SK-N-SH (cell line): ENCODE measurements at places on chromosomes 12 and 14.
A peak's percentile ranks its signal among the peaks of the same experiment; 100 is the strongest.

DNA sequence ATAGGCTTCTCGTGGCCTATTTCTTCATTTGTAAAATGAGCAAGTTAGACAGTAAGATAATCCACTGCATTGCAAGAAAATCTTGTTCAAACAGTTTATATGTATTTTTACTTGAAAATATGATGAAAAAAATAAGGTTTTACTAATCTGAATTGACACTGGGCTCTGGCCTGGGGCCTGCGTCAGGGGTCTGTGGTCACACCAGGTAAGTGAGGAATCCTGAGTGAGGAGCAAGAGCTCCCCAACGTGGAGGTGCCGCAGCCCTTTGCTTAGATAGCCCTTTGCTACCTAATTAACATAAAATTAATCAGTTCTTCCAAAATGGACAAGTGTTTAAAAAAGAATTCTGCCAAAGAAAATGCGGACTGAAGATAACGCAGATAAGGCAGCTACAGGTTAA, 39.1 kb upstream of the STAB2 start:
- DNase-seq = no peak

GRCh38 chr12:9344541-9344940, 136.3 kb upstream of the PZP start:
- DNase-seq = no peak

- DNase-seq = no peak
Measured at GRCh38 chr12:132481771-132482745, 7.9 kb upstream of the FBRSL1 start.

DNA sequence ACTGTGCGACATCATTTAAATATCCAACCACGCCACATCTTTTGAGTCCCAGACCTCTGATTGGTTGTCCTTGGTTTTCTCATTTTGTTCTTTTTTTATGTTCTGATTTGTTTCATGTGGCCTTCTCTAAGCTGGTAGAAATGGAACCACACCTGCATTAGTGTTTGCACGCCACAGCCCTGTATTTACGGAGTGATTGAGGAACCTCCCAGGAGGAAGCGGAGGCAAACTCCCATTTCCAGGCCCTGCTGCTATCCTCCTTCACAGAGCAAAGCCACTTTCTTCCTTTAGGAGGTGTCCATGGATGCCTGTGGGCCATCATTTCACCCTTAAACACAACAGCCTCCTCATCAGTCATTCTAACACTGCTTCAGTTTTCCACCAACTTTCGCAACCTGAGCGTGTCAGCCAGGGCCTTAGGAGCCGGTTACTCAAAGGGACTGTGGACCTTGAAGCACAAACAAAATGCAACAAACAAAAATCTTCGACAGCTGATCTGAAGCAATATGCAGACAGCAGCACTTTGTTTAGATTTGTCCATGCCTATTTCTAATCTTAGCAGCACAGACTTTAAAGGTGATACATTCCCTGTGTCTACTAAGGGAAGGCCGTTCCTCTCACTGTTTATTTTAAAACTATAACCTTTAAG, 1258.1 kb upstream of the TMEM132C start:
- DNase-seq = no peak

DNA sequence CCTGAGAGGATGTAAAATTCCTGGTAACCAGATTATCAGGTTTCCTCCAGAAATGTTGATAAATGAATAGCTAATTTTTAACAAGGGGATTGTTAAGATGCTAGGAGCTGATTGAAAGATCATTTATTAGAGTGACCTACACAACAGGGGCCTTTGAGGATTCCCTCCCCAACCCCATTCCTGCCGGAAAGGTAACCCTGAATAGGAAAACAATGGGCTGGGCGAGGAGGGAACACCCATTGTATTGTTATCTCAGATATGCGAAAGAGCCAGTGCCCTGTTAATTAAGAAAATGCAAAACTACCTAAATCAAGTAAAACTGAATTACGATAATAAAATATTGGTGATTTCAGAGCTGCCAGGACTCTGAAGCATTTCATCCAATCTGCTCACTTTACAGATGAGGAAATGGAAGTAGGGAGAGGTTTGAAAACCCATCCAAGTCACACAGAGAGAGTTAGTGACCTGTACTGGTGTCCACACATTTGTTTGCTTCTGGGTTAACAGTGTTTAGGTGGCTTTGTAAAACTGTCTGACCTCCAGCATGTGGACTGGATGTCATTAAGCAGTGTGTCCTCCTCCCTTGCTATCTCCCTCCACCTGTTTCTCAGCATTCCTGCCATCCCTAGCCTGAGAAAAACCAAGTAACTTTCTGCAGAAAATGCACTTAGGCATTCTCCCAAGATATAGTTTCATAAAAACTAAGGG, 214.8 kb downstream of the TTC6 start:
- DNase-seq = no peak

- DNase-seq = no peak
Measured at GRCh38 chr14:102802834-102803523, 25.7 kb downstream of the TRAF3 start.

- no peak for DNase-seq
Measured at GRCh38 chr14:33836203-33836899, 114.5 kb downstream of the EGLN3 start.

DNA sequence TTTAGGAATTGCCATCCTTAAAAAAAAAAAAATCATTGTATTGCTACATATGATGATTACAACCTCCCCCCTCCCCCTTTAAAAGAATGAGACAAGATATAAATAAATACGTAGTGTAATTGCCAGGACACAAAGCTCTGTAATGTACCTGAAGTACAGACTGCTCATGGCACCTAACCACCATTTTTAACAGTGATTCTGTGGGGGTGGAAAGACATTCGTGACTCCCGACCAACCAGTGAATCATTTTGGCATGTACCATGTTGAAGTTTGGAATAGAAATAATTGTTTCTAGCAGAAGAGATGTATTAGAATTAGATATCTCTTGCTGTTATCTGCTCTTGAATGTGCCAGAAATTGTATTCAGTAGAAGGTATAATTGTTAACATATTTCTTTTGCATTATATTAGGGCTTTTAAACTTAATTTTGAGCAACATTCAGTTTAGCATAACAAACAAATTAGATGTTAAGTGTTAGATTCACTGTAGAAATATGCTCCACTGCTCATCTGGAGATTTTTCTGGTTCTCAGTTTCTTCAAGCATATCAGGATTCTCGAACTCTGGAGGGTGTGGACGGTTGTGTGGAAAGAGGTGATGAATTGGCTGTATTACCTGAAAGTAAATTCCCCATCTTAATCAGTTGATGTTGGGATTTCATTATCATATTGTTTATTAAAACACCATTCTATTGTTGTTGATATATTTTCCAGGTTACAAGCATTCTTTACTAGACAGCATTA, 31.1 kb downstream of the FRS2 start:
- no peak for DNase-seq

DNA sequence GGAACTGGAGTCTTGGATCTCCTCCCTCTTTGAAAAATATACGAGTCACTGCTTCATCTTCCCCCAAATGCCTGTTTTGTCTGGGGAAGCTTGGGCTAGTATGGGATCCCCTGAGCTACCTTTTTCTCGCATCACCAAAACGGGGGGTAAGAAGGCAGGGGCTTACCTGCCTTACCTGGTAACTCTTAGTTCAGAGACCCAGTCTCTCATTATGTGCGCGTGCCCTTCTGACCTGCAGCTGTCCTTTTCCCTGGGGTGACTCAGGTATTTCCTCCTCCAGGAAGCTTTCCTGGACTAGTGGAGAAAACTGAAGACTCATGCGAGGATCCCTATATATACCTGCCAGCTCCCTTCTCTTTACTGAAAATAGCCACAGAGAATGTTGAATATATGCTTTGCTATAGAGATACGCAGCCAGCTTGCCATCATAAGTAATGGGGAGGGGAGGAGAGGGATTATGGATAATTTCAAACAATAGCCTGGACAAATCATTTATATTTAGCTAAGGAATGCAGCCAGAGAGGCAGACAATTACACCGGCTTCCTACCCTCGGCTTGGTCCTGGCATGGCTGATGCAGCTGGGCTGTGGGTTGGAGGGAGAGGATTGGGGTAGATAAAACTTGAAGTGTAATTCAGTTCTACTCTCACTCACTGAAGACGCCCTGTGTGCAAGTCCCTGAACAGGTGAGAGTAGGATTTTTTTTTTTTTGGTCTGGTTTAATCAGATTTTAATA, 1.1 kb downstream of the TSPAN9 start:
- no peak for DNase-seq

DNA sequence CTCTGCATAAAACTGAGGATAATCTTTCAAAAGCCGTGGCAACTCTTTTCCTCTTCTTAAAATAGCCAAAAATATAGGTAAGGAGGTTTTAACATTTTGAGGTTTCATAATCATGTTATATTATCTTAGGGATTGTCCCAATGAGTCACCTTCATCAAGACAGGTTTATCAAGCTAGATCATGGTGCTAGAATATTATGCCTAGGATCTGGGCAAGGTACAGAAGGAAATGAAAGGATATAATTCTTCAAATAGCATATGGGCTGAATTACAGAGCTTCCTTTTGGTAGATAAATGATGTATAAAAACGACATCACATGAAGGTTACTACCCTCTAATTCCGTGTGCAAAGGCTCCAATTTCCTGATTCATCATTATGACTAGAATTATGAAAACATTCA, 28.6 kb upstream of the TBC1D15 start:
- no peak for DNase-seq

- DNase-seq = peak; percentile 67
Measured at GRCh38 chr12:117836999-117837736, 131.6 kb downstream of the KSR2 start.

GRCh38 chr14:102517392-102518062, 8.0 kb upstream of the ANKRD9 start:
- no peak for DNase-seq

GRCh38 chr12:120206228-120206627, 5.3 kb upstream of the RPLP0 start:
- no peak for DNase-seq

DNA sequence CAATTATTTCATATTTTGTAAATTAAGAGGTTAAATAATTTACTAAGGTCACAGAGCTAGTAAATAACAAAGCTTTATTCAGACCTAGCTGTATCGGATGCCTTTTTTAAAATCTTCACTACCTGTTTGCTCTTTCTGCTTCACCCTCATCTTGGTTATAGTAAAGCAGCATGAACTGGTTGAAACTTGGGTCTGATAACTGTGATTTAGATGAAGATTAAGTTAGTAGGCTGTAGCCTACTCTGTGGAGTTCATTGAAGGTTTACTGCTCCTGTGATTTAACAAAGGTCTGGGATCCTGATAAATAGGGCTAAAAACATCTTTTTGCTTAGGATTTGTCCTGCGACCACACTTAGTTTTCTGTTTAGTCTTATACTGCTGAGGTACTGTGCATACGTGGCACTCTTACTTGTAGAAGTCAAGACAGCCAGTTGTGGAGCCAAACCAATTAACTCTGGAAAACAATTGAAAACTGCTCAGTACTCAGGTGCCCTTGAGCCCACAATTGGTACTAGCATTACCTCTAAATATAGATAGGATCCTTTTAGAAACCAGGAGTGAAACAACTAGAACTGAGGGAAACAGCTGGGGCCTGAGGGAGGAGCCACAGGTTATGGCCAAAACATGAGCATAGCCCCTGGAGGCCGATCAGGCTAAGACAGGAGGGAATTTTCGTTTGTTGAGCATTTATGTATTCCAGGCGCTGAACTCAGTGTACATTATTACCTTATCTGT, 2.3 kb downstream of the SPATS2 start:
- DNase-seq = peak; percentile 44

GRCh38 chr12:52673217-52673616, 7.0 kb downstream of the KRT1 start:
- DNase-seq = no peak

DNA sequence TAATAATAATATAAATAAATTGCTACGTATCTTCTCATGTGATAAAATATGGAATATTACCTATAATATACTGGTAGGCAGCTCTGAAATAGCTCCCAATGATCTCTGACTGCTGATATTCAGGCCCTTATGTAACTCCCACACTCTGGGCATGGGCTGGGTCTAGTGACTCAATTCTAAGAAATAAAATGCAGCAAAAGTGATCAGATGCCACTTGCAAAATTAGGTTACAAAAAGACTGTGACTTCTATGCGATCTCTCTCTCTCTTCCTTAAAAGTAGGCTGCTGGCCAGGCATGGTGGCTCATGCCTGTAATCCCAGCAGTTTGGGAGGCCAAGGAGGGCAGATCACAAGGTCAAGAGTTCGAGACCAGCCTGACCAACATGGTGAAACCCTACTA, 10.3 kb upstream of the CACNB3 start:
- DNase-seq = no peak
